Left kidney (tissue), 8 donors: ENCODE measurements at places on chromosomes 12 and 14. TPM values are rescaled to one million over a fixed set of nuclear protein-coding genes. Genes with fewer than 3 reads are reported as not detected.

DNA sequence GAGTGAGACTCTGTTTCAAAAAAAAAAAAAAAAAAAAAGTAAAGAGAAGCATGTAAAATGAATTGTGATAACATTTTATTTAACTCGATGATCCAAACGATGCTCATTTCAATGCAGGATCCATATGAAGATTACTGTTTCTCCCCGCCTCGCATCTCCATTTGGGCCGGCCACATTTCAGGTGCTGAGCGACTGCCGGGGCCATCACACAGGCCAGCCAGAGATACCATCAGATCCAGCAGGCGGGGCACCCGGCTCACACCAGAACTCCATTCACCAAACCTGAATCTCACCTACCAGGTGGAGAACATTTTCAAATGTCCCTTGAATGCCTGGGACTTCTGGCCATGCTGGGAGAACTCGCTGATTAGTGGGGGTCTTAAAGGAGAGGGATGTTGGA is 18.0 kb upstream of the FZD10 start:
- no peak for DNase-seq

DNA sequence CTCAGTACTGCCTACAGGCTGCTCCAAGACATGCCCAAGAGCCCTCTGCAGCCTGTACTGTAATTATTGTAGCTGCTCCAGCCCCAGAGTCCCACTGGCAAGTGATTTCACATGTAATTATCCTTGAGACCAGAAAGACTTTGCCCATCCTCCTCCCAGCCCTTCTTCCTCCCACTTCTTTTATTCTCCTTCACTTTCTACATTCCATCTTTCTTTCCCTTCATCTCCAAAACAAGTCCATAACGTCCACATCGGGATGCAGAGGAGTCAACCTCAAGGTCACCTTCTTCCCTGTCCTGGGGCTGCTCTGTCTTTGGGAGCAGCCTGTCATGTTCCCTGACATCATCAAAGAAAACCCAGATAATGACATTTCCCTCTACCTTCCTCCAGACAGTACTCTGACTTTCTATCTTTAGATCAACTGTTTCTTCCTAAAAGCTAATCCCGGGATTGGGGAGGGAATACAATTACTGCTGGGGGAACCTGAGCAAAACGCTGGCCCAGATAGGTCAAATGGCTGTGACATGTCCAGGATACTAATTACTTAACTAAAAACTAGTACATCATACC is 39.1 kb downstream of the SLC8A3 start:
- DNase-seq = no peak

GRCh38 chr14:97554597-97554996 is 757.4 kb downstream of the VRK1 start:
- DNase-seq = no peak

- DNase-seq = no peak
Observed at GRCh38 chr12:22932431-22932830, 307.5 kb downstream of the ETNK1 start.

GRCh38 chr14:70838076-70838475 is 28.8 kb upstream of the MAP3K9 start:
- DNase-seq = no peak

DNA sequence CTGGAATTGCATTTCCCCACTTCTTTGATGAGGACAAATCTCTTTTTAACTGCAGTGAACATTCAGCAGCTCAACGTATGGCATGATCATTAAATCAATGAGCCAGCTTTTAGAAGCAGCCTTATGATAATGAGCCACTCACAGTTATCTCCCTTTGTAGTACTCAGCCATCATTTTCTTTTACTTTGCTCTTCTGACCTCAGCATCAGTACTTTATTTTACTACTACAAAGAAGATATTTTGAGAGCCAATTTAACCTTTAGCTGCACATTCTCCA is 250.0 kb upstream of the CLEC14A start:
- DNase-seq = no peak

GRCh38 chr14:51262868-51263267 is 22.8 kb downstream of the TMX1 start:
- no peak for DNase-seq

GRCh38 chr12:92403210-92404175 is 257.8 kb upstream of the BTG1 start:
- DNase-seq = no peak

GRCh38 chr12:52508211-52508610 is 12.0 kb downstream of the KRT5 start:
- no peak for DNase-seq

DNA sequence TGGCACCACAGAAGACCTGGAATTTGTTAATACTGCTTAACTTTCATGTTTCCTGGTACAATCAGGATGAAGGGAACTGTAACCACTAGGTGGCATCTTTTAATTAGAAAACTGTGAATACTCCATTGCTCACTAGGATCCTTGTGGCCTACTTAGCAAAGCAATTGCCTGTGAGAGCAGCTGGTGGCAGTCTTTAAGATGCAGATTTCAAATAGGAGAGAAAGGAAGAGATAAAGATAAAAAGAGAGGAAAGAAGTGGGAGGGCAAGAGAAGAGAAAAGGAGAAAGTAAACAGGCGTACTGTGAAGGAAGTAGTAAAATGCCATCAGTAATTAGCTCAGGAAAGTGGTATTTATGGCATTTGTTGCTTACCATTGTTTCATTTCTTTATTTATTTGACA is 114.5 kb downstream of the RAD51B start:
- DNase-seq = peak; percentile 86

DNA sequence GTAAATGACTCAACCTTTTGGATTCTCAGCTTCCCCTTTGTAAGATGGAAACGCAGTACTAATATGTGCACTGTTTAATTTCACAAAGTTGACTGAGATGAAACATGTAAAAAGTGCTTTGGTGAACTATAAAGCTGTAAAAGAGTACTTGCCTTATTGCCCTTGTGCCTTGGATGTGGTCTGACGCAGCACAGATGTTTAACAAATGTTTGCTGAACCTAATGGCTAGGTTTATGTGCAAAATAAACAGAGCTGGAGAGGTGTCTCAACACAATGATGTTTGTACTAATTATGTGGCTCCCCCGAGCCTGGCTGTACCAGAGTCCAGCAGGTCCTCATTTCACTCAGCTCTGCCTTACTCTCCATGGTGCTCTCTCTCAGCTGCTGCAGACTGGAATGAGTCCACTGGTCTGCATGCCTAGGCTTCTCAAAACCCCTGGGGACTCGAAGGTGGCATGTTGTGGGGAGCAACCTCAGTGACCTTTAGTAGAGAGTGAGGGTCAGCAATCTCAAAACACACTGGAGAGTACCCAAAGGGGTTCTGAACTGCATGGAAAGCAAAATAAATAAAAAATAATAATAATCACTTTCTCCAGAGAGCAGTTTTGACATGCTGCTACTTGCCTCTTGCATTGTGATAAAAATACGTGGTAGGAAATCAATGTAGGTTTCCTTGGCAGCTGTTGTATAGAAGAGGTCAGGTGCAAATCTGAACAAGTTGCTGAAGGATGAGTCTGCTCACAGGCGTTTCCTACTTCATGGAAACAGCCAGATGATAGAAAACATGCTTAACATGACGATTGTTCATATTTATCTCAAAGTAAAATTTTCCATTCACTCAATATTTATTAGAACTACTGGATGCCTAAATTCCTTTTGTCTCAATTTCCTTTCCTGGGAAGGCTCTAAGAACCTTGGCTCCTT is 8.5 kb upstream of the AMIGO2 start:
- no peak for DNase-seq

GRCh38 chr12:111606767-111607230 is 7.7 kb upstream of the ATXN2 start:
- no peak for DNase-seq

DNA sequence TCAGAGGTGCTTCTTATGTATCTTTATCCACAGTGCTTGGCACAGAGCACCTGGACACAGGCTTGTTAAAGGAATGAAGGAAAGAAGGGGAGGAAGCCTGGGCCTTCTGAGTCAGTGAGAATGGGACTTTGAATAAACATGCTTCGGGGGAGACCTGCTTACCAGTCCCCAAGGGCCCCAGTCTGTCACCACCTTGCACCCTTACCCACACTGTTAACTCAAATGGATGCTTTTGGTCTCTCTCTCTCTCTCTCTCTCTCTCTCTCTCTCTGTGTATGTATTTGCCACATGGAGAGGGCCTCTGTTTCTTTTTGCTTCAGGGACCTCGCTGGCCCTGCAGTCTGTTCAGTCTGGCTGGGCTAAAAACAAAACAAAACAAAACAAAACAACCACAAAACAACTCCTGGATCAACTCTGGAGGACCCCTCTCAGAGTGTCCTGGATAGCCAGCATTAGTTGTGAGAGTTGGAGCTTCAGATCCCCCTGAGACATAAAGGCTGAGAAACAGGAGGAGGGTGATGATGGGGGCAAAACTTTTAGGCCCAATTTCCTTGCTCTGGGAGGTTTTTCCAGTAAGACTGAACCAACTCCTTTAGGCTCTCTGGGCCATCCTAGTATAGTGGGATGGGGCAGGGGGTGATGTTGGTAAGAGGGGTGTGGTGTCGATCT is 1.9 kb downstream of the KIF5A start:
- no peak for DNase-seq

GRCh38 chr12:32502693-32503502 is 103.5 kb downstream of the FGD4 start:
- DNase-seq = no peak

DNA sequence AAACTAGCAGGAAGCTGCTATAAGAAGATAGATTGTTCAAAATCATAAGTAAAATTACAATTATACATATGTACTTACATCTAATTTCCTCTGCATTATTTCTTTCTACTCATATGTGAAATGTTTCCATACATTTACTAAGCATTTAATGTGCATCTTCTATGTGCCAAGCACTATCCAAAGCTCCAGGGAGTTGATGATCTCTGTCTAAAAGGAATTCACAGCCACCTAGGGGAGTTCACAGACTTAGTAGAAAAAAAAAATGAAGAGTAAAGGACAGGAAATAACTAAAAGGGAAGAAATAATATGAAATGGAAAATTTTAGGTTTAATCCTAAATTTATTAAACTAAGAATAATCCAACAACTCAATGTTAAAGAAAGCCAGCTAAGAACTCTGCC is 91.7 kb downstream of the EFCAB11 start:
- no peak for DNase-seq

GRCh38 chr12:116502989-116503496 is 56.1 kb upstream of the MAP1LC3B2 start:
- DNase-seq = no peak

DNA sequence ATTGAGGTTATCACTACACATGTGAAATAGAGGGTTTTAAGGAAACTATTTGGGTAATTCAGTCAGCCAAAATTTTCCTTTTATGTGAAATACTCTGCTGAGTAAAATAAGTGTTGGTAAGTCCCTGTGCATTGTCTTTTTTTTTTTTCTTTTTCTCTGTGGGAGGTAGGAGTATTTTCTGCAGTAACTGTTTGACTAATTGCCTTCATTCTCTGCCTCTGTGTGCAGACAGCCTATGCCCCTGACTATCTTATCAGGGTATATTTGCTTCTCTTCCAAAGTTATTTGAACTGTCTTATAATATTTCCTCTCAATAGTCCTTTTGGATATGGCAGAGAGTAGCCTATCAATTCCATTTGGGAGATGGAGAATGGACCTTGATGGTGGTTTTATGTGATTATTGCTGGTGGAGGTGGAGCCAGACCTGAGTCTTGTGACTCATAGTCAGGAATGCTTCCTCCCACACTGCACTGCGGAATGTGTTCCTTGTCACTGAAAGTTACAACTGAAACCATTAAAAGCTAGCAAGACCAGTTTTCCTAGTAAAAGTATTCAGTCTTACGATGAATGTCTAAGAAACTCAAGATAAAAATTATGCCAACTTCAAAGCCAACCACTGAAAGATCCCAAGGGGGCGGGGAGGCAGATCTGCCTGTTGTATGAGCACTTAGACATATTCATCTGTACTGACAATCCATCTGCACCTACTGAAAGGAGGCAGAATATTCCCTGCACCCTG is 40.9 kb upstream of the STXBP6 start:
- DNase-seq = peak; percentile 44

DNA sequence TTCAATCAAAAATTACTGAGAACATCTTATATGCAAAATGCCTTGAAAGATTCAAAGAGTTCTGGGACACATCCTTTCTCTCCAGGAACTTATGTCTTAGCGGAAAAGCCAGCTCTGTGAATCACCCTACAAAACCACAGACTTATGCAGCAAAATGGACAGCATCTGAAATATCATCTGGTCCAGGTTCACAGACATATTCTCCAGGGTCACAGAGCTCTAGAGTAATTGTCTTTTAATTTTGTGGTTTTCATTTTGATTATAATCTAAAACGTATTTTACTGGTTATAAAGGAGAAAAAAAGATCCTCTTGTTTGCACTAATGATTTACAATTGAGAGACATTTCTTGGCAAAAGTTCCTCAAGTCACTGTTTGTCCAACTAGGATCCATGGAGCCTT is 246.2 kb downstream of the MSRB3 start:
- DNase-seq = no peak

- no peak for DNase-seq
Observed at GRCh38 chr12:76719171-76720041, 44.5 kb upstream of the ZDHHC17 start.

DNA sequence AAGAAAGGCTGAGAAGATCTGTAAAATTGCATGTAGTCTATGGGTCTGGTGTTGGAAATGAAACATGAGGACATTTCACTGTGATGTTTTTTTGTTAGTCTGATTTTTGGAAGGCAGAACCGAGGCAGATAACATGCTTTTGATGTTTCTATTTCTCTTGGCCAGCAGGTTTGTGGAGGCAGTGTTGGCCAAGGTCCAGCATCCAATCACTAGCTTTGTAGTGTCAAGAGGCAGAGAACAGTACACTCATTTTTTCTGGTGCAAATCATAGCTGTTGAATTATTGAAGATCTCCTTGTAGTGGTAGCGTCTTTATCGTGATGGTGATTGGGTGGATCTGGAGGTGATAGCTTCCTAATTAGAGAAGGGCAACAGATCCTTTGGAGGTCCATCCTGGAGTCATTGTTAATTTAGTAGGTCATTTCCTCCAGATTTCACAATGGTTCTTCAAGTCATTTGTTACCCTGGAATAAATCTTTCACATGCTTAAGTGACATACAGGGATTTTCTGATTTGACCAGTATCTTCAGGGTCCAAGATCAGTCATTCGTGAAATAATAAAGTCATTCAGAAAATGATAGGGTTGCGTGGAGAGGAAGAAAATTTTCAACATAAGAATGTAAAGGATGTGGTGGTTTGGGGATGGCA is 252.4 kb upstream of the CPNE8 start:
- no peak for DNase-seq

- peak; percentile 6 for DNase-seq
Observed at GRCh38 chr12:76820888-76821482, 57.1 kb downstream of the ZDHHC17 start.

SRRM4 gene
- polyA plus RNA-seq = 0.02 TPM

PPP1R36 gene
- polyA plus RNA-seq = 1.5 TPM

SIX6 gene
- not detected for polyA plus RNA-seq

KRT85 gene
- not detected for polyA plus RNA-seq

FGF6 gene
- polyA plus RNA-seq = not detected

DPF3 gene
- polyA plus RNA-seq = 5.3 TPM

OAS1 gene
- 14.3 TPM for polyA plus RNA-seq

KRT75 gene
- polyA plus RNA-seq = not detected

TMEM229B gene
- 2.6 TPM for polyA plus RNA-seq
